ENCODE measurements at places on chromosomes 6 and 20. TPM values are rescaled to one million over a fixed set of nuclear protein-coding genes. Genes with fewer than 3 reads are reported as not detected.

ZNF322 gene
- total RNA-seq = 30.6 TPM

CRYBG1 gene
- 2.4 TPM for total RNA-seq

- no peaks in the 10 kb centered on the region for H3K27me3 ChIP-seq
- peak overlapping the region; percentile 79 for H3K4me3 ChIP-seq
- peak overlapping the region; percentile 97 for H3K27ac ChIP-seq
- no peak for DNase-seq
- H3K4me1 ChIP-seq = peaks cover 52% of the 10 kb centered on the region
- peaks cover 7% of the 10 kb centered on the region for H3K36me3 ChIP-seq
Observed at GRCh38 chr6:35017411-35018181, 123.5 kb downstream of the TCP11 start.

SLC44A4 gene
- not detected for total RNA-seq

DNA sequence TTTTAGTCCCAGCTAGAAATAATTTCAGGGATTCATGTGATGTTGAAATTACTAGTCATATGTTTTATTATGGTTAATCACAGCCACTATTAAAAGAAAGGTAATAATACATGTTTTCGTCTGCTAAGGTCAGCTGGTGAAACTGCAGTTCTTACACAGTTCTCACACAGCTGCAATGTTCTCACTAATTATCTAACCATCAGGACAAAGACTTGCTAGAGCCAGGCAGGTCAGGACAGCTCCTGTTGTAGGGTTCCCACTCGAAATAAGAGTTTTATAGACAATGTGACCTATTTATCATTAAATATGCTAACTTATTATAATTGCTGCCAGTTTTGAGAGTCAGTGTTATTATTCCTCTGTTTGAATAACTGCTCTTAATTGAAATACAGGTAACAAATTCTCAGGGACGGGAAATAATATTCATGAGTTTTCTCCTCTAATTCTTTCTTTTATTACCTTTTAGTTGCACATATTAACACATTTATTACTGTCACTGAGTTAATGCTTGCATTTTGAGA is 97.9 kb downstream of the GJA1 start:
- H3K27me3 ChIP-seq = no peaks in the 10 kb centered on the region
- no peak overlapping the region for H3K4me3 ChIP-seq
- H3K36me3 ChIP-seq = no peaks in the 10 kb centered on the region
- H3K4me1 ChIP-seq = no peaks in the 10 kb centered on the region

DNA sequence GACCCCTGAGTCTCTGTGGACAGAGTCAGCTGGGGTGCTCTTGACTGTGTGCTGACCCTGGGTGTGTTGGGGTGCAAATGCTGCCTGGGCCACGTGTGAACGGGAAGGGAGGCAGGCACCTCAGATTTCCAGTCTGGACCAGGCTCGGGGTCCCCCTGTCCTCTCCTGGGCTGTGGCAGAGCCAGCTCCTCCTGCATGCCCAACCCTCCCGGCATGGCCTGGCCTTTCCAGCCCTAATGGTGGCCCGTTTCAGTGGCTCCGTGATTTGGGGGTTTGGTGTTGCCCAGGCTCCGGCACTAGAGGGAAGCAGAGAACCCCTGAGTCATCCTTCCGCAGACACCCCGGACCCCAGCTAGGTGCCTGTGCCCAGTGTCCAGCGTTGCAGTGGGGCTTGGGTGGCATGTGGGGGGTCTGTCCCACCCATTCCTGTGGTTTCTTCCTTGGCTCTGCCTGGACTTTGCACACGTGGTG is 9.1 kb downstream of the RBM38 start:
- no peak for DNase-seq
- no peak overlapping the region for H3K4me3 ChIP-seq
- no peaks in the 10 kb centered on the region for H3K27me3 ChIP-seq
- peaks cover 39% of the 10 kb centered on the region for H3K4me1 ChIP-seq
- H3K36me3 ChIP-seq = peaks cover 16% of the 10 kb centered on the region

DNA sequence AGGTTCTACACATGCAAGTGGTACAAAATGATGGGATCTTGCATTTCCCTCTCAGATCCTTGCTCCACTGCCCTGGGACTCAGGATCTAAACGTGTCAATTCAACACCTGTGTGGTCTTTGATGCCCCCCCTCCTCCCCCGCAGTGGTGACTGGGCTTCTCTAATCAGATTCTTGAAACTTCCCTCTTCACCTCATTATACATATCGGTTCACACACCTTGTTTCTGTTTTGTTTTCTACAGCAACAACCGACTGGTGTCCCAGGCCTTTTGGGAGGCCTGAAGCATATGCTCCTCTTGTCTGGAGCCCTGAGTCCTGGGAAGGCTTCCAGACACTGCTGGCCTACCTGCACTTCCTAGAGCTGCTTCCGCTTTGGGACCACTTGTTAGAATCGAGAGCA is 20.0 kb downstream of the SAMD3 start:
- H3K27me3 ChIP-seq = no peaks in the 10 kb centered on the region
- no peak overlapping the region for H3K4me3 ChIP-seq
- no peaks in the 10 kb centered on the region for H3K36me3 ChIP-seq
- DNase-seq = no peak
- H3K27ac ChIP-seq = no peak overlapping the region

GRCh38 chr6:44104481-44105021 is 22.7 kb downstream of the MRPL14 start:
- peaks cover 17% of the 10 kb centered on the region for H3K36me3 ChIP-seq
- DNase-seq = no peak
- H3K27me3 ChIP-seq = no peaks in the 10 kb centered on the region
- no peak overlapping the region for H3K4me3 ChIP-seq

DNA sequence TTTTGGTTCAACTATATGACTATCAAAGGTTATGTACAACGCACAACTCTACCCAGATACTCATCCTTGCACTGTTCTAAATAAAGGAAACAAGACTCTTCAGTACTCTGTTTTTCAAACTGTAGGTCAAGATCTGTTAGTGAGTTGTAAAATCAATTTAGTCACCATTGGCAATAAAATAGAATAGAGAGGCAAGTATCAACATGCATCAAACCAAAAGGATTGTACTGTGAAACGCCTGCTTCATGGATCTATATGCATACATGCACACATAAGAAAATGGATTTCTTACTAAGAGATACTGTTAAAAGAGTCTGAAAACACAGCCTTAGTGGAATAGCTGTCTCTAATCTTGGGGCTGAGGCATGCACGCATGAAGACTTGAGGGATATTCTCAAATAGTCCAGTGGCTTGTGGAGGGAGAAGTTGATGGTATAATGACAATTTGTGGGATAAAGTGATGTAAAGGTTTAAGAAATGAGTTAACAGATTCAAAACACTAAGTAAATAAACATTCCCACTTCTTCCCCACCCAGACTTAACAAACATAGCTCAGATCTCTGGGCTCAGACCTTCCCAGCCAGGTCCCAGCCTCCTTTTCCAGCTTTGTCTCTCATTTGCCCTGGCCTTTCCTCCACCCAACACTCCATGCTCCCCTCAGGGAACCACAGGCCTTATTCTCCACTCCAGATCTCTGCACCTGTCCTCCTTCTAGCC is 10.7 kb upstream of the LZTS3 start:
- H3K4me3 ChIP-seq = no peak overlapping the region
- no peak overlapping the region for H3K27ac ChIP-seq
- no peak for DNase-seq
- H3K27me3 ChIP-seq = no peaks in the 10 kb centered on the region
- H3K4me1 ChIP-seq = no peaks in the 10 kb centered on the region

GRCh38 chr6:140571145-140571544 is 1196.7 kb upstream of the CITED2 start:
- peak overlapping the region; percentile 98 for H3K27ac ChIP-seq
- H3K4me1 ChIP-seq = peaks cover 43% of the 10 kb centered on the region
- H3K4me3 ChIP-seq = no peak overlapping the region
- H3K27me3 ChIP-seq = no peaks in the 10 kb centered on the region

DNA sequence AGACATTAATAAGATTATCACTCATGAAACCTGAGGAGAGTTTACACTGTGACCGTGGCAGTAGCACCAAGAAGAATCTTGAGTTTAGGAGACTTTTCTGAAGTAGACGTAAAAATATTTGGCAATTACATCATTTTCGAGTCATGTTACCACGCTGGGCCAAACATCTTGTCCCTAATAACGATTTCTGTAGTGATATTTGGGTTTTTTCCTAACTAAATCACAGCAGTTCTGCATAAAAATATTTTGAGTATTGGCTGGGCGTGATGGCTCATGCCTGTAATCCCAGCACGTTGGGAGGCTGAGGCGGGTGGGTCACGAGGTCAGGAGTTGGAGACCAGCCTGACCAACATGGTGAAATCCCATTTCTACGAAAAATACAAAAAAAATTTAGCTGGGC is 262.4 kb downstream of the PHF3 start:
- no peak for DNase-seq
- H3K27me3 ChIP-seq = peaks cover 2% of the 10 kb centered on the region
- no peak overlapping the region for H3K4me3 ChIP-seq
- no peak overlapping the region for H3K27ac ChIP-seq
- no peaks in the 10 kb centered on the region for H3K4me1 ChIP-seq

DNA sequence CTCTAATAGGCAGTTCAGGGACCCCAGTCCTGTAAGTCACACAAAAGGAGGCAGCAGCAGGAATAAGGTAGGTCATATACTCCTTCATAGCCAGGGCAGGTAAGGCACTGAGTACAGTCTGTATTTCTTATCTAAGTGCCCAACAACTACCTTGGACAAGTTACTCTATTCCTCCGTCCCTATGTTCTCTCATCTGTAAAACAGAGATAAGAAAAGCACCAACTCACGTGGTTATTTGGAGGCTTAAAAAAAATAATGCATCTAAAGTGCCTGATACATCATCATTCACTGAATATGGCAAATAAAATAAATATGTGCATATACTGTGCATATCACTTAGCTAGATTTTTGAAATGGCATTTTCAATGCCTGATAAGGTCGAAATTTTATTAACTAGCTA is 298.1 kb upstream of the CDYL start:
- H3K4me1 ChIP-seq = no peaks in the 10 kb centered on the region
- no peak for DNase-seq
- H3K36me3 ChIP-seq = no peaks in the 10 kb centered on the region
- peaks cover 17% of the 10 kb centered on the region for H3K27me3 ChIP-seq
- no peak overlapping the region for H3K27ac ChIP-seq

LRFN2 gene
- not detected for total RNA-seq

DNA sequence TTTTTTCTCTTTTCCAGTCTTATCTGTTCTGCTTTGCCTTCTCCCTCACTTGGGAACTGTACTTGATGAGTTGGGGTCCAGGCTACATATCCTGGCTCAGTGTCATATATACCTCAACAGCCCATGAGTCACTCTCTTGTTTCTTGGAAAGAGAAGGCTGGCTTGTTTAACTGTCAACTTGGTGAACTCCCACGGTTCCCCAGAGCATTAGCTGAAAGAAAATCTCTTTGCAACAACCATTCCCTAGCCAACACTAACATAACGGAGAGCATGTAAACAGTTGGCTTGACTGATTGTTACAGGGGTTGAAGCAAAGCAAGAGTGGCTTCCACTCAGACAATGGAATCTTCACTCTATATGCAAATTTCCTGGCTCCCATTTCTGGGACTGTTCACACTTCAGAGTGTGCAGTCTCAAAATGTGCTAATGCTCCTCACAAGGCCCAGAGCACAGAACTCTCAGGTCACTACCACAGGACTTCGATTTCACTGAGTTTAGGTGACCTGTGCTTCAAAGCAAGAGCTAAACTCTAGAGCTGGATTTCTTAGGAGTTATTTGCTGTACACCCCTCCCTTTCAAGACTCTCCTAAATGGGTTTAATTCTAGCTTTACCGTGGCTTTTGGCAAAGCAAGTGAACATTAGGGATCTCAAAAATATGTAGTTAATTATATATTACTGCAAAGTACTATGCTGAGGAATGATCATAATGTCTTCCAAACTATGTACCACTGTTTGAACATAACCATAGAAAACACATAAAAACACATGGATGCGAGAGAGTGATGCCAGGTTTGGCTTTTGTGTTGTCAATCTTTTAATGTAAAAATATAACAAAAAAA is 609.8 kb downstream of the RFPL4B start:
- peaks cover 24% of the 10 kb centered on the region for H3K4me1 ChIP-seq
- H3K27ac ChIP-seq = peak overlapping the region; percentile 46
- H3K4me3 ChIP-seq = no peak overlapping the region
- no peak for DNase-seq

DNA sequence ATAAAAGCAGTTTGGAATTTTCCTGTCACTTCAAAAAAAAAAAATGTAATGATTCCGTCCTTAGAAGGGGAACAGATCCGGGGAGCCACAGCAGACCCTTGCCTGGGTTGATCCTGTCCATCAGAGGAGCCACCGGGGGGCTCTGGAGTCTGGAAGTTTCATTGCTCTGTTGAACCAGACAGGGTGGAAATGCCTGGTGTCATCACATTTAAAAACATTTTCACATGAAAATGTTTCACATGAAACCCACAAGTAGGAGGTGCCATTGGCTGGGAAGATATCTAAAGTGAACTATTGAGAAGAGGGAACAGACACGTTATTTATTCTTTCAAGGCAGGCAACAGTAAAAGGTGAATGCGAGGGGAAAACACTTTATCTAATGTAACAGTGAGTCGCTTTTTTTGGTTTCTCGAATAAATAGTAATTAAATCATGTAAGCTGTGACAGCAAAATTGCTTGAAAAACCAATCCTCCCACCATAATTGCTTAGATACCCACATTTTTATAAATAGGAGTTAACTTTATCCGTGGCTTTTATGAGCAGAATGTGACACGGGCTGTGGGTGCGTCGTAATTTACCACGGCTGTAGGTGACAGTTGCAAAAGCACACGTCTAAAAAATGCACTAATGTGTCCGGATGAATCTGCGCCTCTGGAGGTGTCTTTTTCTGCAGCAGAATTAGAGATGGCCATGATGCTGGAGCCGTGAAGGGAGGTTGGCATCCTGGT is 323.4 kb downstream of the TAF4 start:
- no peaks in the 10 kb centered on the region for H3K27me3 ChIP-seq
- DNase-seq = no peak
- H3K4me3 ChIP-seq = no peak overlapping the region
- no peak overlapping the region for H3K27ac ChIP-seq
- H3K36me3 ChIP-seq = no peaks in the 10 kb centered on the region

RHAG gene
- not detected for total RNA-seq

- H3K4me1 ChIP-seq = peaks cover 31% of the 10 kb centered on the region
- no peak for DNase-seq
- no peaks in the 10 kb centered on the region for H3K36me3 ChIP-seq
- H3K4me3 ChIP-seq = no peak overlapping the region
- no peaks in the 10 kb centered on the region for H3K27me3 ChIP-seq
Observed at GRCh38 chr6:128601060-128601459, 80.7 kb upstream of the PTPRK start.

DNA sequence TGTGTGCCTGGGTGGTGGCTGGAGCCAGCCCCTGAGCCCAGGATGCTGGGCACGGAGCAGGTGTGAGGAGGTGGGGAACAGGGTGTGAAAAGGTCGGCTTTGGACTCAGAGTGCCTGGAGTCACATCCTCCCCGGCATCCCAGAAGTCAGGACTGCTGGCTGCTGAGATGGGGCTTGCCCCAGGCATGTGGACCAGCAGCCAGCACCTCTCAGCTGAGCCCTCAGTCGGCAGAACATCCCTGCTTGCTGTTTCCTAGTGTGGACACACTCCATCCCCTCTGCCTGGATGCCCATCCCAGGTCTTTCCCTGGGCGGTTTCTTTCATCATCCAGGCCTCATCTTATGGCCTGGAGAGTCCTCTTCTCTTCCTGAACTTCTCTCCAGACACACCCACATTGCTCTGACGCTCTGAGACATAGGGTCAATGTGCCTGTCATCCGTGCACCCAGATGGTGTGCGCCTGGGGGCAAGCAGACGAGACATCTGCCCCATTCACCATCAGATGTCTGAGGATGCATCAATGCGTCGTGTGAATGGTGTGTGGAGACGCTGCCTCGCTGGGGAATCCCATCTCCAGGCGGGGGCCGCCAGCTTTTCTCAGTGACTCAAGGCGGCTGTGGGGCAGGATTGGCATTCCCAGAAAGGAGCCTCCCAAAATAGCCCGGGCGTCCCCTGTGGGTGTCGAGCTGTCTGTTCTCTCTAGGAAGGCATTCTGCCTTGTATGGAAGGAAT is 104.2 kb downstream of the SYCP2 start:
- no peaks in the 10 kb centered on the region for H3K4me1 ChIP-seq
- no peak overlapping the region for H3K27ac ChIP-seq
- no peaks in the 10 kb centered on the region for H3K36me3 ChIP-seq
- DNase-seq = peak; percentile 83
- no peak overlapping the region for H3K4me3 ChIP-seq
- H3K27me3 ChIP-seq = peaks cover 14% of the 10 kb centered on the region

Measured in osteocyte (in vitro differentiated cells).